Stimulated activated CD4-positive, alpha-beta T cell treated with anti-CD3 and anti-CD28 coated beads, Interleukin-12 subunit alpha, Interleukin-12 subunit beta, amount 100 ng/mL, for 24 hours (primary cell): ENCODE measurements at places on chromosomes 3 and 15.

GRCh38 chr3:175186511-175186910, 327.4 kb downstream of the NAALADL2 start:
- no peak for DNase-seq

DNA sequence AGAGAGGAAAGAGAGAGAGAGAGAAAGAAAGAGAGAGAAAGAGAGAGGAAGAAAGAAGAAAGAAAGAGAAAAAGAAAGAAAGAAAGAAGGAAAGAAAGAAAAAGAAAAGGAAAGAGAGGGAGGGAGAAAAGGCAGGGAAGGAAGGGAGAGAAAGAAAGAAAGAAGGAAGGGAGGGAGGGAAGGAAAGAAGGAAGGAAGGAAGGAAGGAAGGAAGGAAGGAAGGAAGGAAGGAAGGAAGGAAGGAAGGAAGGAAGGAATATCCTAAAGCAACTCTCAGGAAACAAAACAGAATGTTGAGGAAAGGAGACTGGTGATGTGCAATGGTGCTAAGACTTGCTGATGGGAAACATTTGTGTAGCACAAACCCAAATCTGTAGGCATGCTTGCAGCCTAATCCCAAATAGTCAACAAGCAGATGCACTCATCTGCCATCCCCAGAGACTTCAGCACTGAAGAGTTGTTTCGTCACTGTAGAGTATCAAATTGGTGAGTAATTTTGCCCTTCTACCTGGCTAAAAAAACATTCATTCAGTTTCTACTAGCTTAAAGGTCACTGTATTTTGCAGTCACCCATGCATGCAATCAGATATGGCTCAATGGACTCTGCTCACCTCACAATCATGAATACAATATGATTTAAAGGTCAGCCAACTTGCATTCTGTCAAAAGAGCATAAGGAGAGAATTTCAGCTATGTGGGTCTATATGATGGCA, 480.3 kb downstream of the FGF12 start:
- DNase-seq = no peak

- DNase-seq = no peak
These were observed 29.1 kb upstream of the LYZL4 start for GRCh38 chr3:42439261-42440115.

- DNase-seq = no peak
These were observed 143.1 kb upstream of the ARRDC4 start for GRCh38 chr15:97817276-97817890.

DNA sequence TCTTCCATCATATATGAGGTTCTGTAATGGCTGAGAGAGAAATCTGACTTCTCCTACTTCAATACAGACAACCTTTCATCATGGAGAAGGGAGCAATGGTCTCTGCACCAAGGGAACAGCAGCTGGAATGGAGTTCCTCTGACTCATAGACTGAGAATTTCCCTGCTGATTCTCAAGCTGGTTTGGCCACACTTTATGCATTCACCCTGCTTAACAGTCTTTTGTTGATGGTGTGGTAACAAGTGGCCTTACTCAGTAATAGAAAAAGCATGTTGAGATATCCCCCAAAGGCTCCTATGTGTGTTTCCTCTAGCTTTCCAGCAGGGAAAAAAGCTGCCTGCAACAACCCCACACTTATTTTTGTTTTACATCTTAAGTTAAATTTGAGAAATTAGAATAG, 138.1 kb downstream of the GREM1 start:
- no peak for DNase-seq

DNA sequence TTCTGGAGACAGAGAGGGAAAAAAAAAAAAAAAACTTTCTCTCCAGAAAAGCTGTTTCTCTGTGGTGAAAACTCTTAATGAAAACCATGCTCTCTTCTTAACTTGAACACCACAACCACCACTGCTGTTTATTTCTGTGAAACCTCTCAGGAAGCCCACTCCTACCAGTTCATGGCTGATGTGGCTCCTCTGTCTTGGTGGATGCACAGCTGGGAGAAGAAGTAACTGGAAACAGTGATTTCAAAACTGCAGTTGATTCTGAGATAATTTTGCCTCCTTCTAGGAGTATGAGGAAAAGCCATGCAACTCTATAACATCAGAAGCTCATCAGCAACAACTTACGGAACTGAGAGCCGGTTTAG, 40.2 kb upstream of the PYGO1 start:
- DNase-seq = no peak
